Activated T-helper 17 cell treated with anti-CD3 and anti-CD28 coated beads, Interleukin-2, amount 50 U/mL, for 72 hours (primary cell): ENCODE measurements at places on chromosomes 1 and 21.
A peak's percentile ranks its signal among the peaks of the same experiment; 100 is the strongest.

GRCh38 chr1:151693057-151693651, 23.4 kb downstream of the CELF3 start:
- ATAC-seq, result no peak

DNA sequence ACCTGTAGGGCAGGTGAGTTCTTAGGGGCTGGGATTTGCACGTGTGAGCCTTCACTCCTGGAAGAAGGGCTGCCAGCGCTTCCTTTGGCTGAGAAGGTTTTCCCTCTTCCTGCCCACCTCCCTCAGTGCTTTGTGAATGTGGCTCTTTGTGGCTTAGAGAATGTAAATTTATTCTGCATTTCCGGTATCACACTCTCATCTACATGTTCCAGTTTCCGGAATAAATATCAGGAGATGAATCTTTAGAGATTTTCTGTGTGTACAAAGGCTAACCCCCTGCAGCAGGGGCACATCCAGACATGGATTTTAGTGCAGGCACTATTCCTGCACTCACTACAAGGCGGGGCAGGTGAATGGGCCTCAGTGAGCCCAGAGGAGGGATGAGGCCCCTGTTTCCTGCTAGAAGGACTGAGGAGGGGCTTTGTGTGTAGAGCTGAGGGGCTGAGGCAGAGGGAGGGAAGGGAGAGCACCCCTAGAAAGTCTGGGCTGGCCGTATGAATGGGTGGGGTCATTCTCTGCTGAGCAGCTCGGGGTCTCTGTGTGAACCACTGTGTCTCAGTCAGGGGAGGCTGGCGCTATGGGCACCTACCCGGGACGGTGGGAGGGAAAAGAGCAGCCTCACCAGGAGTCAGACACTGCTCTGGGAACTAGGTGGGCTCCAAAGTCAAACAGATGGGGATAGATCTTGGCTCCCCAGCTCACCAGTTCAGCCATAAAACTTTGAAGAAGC, 207.5 kb downstream of the MATN1 start:
- no peak for ATAC-seq

DNA sequence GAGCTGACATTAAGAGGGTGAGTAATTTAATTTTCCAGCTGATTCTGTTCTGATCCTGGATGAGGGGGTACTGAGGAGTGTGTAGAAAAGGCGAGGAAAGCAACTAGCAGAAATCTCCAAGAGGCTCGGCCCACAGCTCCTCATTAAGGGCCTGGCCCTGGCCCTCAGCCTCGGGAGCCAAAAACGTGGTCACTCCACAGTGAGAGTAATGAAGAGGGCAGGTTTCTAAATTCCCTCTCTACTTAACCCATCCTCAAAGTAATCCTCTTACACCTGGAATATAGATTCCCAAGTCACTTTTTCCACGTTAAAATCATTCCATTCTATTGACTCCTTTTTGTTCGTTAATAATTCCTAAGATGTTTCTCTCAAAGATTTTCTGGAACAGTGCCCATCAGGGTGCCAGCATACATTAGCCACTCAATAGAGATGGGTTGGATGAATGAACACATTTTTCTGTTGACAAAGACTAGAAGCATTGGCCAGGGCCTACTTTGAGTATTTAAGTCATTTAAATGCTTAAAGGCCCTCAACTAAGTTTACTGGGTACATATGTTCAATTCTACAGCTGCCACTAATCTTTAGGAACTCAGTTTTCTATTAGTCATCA, 1.1 kb upstream of the COL11A1 start:
- no peak for ATAC-seq

DNA sequence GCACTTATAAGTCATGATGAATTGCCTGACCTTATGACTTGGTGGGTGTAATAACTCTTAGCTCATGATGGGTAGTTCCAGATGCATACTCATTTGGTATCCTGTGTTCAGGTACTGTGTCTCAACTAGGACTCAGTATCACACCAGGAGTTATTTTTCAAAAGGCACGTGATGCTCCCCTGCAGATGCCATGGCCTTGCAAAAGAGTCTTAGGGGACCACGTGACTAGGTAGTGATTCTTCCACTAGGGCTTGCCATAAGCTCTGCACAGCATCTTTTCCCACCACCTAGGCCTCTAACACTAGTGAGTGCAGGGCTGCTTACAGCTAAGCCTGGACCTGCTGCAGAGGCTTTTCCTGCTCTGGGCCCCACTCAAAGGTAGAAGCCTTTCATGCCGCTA, 3.9 kb upstream of the FCAMR start:
- no peak for ATAC-seq

GRCh38 chr1:108669679-108670078, 8.8 kb upstream of the HENMT1 start:
- peak; percentile 69 for ATAC-seq

DNA sequence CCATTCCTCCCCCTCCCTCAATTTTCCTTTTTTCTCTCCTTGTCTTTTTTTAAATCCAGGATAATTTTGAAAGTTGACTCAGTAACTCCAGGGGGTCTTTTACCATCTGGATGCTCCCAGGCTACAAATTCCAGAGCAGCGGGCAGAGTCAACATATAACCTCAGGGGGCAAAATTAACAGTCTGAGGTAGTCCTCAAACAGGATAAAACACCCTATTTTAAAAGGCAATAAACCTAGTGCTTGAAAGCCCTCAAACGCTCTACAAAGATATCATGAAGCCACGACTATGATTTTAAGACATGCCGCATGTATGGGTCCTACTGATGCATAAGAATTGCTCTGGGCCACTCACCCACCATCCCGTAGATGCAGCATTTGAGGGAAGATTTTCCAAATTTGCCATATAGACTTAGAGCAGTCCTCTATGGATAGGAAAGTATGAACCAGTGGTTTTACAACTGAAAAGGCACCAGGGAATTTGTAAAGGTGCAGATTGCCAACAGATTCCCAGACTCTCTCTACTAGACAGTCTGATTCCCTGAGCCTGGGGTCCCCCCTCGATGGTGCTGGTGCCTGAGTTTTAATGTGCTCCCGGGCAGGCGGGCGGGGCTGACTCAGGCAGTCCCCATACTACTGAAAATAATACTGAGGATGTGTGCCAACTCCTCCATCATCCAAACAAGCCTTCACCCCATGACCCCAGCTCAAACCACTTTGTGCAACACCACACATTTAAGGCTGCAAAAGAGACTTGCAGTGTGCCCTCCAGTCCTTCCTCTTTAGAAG, 37.2 kb downstream of the PTPN14 start:
- no peak for ATAC-seq

DNA sequence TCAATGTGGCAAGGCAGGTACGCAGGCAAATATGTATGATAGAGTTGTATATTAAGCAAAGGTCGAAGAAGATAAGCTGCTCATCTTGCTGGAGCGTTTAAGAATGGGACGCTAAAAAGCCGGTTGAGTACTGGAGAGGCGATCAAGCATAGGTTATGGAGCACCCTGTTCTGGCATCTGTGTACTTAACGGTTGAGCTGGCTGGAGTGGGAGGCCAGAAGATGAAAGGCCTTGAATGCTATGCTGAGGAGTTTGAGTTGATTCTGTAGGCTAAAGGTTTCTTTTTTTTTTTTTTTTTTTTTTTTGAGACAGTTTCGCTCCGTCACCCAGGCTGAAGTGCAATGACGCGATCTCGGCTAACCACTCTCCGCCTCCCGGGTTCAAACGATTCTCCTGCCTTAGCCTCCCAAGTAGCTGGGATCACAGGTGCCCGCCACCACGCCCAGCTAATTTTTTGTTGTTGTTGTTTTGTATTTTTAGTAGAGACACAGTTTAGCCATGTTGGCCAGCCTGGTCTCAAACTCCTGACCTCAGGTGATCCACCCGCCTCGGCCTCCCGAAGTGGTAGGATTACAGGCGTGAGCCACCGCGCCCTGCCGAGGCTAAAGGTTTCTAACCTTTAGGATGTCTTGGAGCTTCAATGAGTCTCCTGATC, 850 bp upstream of the KHDC4 start:
- ATAC-seq, result no peak

DNA sequence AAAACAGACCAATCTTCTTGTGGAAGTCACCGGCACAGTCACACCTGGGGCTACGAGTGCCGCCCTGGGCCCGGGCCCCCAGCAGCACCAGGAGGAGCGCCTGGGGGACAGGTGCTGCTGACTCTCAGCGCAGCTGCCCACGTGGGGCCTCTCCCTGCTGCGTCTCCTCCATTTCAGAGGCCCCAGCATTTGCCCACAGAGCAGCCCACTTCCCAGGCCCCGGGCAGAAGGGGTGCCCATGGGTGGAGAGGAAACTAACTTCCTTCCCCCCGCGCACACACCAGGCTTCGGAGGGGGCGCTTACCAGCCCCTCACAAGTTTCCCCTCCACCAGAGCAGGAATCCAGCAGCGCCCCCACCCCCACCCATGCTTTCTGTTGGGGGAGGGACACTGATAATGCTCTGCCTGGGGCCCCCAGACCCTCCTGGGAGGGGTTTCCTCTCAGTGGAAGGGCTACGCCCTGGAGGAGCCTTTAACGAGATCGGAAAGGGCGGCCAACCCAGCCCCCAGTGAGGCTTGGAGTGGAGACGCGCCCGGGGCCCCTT, 440 bp downstream of the TNFRSF25 start:
- peak; percentile 43 for ATAC-seq
